ENCODE measurements at places on chromosomes 12 and 14.

GRCh38 chr14:99272899-99273765, 1.1 kb upstream of the BCL11B start:
- DNase-seq = peak; percentile 84

GRCh38 chr14:69044965-69045555, 66.0 kb upstream of the ACTN1 start:
- no peak for DNase-seq

- DNase-seq = no peak
These were observed 25.9 kb upstream of the GALNT16 start for GRCh38 chr14:69234106-69234505.

GRCh38 chr14:31070431-31070830, 44.3 kb upstream of the STRN3 start:
- DNase-seq = no peak

DNA sequence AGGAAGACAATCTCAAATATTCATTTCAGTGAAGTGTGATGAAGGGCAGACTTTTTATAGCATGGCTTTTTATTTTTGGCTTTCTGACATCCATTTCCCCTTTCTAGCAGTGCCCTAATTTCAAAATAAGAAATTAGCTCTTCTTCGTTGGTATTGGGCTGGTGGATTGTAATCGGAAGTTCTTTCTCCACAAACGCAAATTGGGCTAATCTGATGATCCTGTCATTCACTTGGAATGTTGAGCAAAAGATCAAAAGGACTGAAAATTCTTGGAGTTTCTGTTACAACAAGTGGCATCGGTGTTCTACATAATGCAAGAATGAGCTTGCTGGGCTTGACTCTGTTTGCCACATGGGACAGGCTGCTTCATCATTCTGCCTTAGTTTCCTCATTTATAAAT, 1182.8 kb downstream of the FLRT2 start:
- no peak for DNase-seq

DNA sequence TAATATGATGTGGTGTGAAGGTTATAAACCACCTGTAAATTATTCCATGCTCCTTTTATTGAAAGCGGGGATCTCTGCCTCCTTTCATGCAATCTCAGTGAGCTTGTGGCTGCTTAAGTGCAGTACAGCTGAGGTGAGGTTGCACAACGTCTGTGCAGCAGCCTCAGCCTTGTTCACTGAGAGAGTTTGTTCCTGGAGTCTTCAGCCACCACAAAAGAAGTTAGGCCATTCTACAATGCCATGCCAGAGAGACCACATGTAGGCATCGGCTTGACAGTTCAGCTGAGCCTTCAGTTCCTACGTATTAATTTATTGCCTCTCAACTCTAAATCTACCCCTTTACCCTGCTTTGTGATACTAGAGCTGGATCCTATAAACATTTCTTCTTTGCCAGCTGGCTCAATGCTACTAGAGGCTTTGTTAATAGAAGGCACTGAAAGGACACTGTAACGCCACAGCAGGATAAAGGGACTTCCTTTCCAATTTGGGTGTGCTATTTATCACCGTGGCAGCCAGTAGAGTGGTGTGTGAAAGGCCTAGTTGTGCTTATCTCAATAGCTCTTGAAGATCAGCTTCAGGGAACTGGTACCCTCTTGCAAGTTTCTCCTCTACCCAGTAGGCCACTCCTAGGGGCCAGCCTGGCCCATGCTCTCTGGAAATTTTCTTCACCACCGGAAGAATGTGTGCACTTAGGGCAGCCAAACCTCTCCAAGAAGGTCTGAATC, 337.7 kb downstream of the IPO8 start:
- DNase-seq = no peak

GRCh38 chr12:107093417-107094182, at the start of gene CRY1:
Gene CRY1 (minus strand): TSS chr12:107093549. CDS start chr12:107092961, 588 bp downstream.
- peak; percentile 97 for DNase-seq

DNA sequence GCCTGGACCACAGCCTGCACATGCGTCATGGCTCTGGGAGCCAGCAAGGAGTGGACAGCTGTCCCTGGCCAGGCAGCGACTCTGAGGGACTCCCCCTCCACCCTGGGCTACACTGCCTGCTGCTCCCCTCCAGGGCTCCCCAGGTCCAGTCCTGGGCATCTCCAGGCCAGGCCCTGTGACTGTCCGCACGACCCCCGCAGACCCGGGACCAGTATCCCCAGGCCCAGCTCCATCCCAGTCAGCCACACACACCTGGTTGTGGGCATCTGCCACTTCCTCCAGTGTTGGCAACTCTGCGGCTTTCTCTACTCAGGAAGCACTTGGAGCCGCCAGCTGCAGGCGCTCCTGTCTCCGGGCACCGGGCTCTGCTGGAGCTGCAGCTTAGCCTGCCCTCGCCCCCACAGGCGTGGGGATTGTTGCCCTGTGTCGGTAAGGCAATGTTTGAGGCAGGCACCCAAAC, 2.4 kb downstream of the ULK1 start:
- DNase-seq = no peak

GRCh38 chr12:62434494-62435302, 31.9 kb upstream of the MON2 start:
- peak; percentile 33 for DNase-seq

- DNase-seq = no peak
These were observed 122.4 kb upstream of the PTPRQ start for GRCh38 chr12:80321653-80322052.

DNA sequence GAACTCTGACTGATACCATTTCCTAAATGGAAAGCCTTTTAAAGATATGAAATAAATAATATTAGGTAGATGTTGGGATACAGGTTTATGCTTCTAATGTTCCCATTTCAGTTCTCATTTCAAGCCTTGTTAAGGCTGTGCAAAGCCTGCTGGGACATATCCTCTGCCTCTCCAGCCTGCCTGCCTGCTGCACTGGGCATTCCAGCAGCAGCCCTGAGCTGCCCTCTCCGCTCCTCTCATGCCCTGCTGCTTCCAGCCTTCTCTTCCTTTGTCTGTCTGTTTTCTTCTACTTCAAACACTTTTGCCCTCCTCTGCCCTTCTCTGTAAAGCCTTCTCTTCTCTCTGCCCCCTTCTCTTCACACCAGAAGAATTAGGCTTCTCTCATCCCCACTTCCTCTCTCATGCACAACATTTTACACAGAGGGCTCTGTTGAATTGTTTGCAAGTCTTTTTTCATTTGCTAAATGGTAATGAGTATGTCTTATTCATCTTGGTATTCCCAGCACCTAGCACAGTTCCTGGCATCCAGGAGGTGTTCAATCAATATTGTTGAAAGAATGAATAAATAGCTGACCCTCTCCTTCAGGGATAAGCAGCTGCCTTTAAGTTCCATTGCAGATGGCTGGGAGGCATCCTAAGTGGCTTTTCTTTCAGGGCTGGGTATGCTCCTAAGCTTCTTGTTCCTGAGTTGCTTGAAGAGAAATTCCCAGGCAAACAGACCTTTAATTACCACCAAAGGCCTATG, 292.3 kb downstream of the TMEM117 start:
- DNase-seq = no peak

DNA sequence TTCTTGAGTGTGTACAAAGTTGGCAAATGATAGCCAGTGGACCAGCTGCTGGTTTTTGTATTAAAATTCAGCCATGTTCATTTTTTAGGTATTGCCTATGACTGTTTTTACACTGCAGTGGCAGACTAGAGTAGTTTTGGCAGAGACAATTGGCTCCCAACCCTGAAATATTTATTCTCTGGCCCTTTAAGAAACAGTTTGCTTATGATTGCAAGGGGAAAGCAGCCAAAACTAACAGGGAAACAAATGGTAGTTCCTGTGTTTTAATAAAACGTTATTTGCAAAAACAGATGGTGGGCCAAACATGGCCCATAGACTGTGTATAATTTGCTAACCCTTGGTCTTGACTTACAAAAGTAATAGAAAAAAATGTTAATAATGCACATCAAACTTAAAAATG, 110.2 kb downstream of the ALX1 start:
- DNase-seq = no peak

GRCh38 chr14:101482066-101482465, 79.2 kb upstream of the DIO3 start:
- no peak for DNase-seq

- DNase-seq = no peak
These were observed 29.7 kb downstream of the RBM19 start for GRCh38 chr12:113936460-113936859.
